ENCODE measurements at places on chromosomes 3 and 15. TPM values are rescaled to one million over a fixed set of nuclear protein-coding genes. Genes with fewer than 3 reads are reported as not detected.

DNA sequence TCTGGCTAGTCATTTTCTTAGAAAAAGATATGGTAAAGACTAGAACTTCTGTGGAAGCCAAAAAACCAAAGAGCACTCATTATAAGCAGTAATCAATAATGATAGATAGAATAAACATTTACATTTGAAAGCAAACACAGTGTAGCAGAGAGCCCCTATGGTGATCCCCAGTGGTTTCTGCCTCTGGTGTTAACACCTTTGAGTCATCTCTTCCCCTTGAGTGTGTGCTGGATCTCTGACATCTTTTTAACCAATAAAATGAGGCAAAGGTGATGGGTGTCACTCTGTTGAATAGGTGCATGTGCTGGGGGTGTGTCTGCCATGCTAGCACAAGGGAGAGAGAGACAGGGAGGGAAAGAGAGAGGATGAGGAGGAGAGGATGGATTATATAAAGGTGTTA lies 121.6 kb downstream of the TFG start:
- no peak for DNase-seq

- no peak for DNase-seq
Observed at GRCh38 chr3:19190602-19191001, 42.3 kb downstream of the KCNH8 start.

- peak; percentile 23 for DNase-seq
Observed at GRCh38 chr3:53970661-53971060, 79.0 kb upstream of the SELENOK start.

GRCh38 chr3:197580253-197580691 lies 24.5 kb upstream of the BDH1 start:
- DNase-seq: peak; percentile 57

GRCh38 chr15:97234851-97235610 lies 725.5 kb upstream of the ARRDC4 start:
- peak; percentile 38 for DNase-seq

Gene DOCK3
- 2.0 TPM for total RNA-seq

Measured in H7 (cell line).